ENCODE measurements at places on chromosomes 11 and 22.

DNA sequence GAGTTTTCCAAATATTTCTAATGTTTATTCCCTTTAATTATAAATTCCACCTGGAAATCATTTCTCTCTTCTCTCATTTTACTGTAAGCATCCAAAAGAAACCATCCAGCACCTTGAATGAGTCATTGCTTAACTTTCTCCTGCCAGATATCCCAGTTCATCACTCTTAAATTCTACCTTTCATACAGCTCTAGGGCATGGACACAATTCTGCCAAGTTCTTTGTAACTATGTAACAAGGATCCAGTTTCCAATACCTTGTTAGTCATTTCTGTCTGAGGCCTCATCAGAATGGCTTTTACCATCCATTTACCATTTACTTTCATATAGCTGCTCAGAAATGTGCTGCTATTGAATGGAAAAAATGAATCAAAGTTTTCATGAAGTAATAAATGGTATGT is 455.4 kb upstream of the TENM4 start:
- DNase-seq: no peak

GRCh38 chr11:28315440-28315839 is 207.3 kb downstream of the METTL15 start:
- DNase-seq: no peak

DNA sequence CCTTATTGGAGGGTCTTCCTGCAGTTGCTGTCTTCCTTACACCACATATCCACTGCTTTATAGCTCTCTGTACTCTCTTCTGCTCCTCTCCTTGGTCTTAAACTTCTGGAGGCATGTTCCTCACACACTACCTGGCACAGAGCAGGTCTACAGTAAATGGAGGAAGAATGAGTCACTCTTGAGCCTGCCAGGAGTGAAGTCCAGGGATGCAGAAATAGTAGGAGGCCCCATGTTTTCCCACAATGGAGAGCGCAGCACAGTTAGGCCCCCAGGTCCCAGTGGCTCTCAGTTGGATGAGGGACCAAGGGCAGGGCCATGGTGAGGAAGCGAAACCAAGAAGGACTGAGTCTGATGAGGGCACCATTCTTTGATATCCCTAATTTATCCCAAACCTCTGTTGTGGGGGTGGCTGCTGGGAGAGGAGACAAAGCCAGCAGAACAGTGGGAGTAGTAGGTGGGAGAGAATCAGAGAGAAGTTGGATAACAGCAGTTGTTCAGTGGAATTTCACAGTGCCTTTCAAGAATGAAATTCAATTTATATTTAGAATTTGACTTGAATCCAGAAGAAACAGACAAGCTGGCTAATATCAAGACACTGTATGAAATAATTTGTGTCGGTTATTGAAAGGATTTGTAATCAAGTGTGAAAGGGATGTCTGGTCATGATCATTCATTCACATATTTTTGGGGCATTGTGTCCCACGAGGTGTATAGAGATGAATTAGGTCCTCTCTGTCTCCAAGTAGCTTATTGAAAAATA is 187.8 kb downstream of the HIPK3 start:
- no peak for DNase-seq

GRCh38 chr11:721741-722345 is 15.8 kb downstream of the EPS8L2 start:
- no peak for DNase-seq

DNA sequence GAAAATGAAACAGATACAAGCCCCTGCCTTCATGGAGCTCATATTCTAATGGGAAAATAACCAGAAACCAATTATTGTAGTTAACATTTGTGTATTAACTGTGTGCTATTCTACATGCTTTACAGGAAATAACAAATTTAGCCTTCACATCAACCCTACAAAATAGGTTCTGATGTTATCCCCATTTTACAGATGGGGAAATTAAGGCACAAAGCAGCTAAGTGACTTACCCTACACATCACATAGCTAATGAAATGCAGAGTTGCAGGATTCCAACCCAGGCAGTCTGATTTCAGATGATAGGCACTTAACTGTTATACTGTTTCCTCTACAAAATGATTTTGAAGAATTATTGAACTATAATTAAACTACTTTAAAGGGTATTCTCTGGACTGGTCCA is 43.7 kb downstream of the KMT5B start:
- DNase-seq: no peak

DNA sequence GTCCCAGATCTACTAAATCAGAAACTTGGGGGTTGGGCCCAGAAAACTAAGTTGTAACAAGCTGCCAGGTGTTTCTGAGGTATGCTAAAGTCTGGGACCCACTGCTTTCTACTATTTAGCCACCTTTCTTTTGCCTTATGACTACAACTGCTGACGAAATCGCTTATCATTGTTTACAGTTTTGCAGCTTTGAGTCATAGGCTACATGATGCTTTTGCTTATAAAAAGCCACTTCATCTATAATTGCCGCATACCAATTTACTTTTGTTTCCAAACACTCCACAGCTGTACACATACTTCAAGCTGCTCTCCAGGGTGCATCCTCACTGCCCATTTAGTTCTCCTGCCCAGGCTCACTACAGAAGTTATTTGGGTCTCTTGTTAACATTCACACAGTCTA is 144.7 kb downstream of the ENTHD1 start:
- no peak for DNase-seq

- no peak for DNase-seq
Measured at GRCh38 chr11:120331301-120331996, 4.8 kb upstream of the ARHGEF12 start.
